ENCODE measurements at places on chromosomes 3 and 15.

DNA sequence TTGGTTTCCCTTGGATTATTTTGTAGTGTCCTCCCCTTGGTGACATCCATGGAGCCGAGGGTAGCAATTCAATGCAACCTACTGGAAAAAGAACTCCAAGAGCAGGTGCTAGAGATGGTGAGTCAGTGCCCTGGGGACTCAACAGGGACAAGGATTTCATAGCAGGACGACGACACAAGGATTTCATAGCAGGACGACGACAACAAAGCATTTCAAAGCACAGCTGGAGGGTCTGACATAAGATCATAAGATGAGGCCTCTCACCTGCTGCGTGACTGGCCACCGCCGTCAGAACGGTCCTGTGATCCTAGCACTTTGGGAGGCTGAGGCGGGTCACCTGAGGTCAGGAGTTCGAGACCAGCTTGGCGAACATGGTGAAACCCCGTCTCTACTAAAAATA is 22.5 kb downstream of the NRROS start:
- no peak for DNase-seq

DNA sequence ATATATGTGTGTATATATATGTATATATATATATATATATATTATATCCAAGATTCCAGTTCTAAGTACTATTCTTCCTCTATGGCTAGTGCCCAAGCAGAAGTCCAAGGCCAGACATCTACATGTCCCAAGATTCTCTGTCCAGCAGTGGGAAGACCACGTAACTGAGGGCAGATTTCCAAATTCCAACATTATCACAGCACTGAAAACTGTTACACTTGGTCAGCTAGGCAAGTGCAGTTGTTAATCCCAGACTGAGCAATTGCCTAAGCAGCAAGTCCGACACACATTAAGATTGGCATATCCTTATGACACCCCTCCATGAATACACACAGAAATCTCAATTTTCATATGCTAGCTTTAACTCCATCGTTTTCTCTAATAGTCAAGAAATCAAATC is 1148.5 kb downstream of the IGSF11 start:
- DNase-seq, result no peak

- no peak for DNase-seq
Measured at GRCh38 chr15:98292442-98293240, 332.1 kb downstream of the ARRDC4 start.

- DNase-seq, result no peak
Measured at GRCh38 chr15:65556622-65557021, 26.4 kb downstream of the HACD3 start.

- DNase-seq, result no peak
Measured at GRCh38 chr3:125651244-125651643, 55.9 kb upstream of the OSBPL11 start.

- DNase-seq, result no peak
Measured at GRCh38 chr3:27939521-27939920, 217.4 kb upstream of the EOMES start.

DNA sequence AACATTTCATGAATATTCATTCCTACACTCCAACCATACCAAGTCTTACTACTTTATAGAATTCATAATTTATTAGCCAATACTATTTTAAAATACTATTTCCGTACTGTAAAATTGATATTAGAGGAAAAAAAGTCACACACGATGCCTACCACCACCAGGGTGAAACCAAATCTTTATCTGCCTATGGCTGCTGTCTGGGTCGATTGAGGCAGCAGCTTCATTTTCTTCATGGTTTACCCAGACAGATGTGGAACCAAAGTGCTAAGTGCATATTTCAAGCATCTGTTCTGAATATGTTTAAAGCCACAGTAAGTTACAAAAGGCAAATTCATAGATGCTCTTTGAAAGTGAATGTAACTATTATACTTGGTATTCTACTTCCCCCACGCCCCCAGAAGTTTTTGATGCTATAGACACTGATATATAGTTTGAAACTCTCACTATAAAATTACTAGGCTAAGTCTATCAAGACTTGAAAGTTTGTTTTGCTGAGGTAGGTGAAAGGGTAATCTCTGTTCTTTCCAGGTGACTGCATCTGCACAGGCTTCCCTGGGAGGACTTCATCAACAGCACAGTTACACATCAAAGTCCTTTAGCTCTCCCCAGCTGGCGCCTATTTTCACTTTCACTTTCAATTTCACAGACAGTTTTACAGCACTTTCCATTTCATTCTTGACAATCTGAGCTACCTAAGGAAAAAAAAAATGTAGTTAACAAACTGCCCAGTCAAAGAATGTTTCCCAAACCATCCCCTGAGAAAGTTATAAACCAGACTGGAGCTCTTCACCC is 113.9 kb downstream of the POLQ start:
- DNase-seq, result no peak

All from coronary artery (tissue), 2 donors.